CD4-positive, alpha-beta T cell treated with Interleukin-4 for 4 hours (primary cell): ENCODE measurements at places on chromosomes 7 and 10.

DNA sequence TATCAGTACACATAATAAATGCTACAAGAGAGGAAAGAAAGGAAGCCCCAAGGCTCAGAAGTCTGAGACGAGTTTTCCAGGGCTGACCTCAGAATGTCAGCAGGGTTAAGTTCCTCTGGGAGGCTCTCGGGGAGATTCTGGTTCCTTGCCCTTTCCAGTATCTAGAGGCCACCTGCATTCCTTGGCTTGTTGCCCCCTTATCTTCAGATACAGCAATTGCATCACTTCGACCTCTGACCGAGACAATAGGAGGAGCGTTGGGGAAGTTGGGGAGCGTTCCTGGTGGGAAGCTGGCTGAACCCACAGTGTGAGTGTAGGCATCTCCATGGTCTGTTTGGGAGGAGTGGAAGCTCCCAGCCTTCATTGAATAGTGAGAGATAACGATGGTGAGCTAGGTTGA is 72.0 kb upstream of the MTPN start:
- no peak for DNase-seq

DNA sequence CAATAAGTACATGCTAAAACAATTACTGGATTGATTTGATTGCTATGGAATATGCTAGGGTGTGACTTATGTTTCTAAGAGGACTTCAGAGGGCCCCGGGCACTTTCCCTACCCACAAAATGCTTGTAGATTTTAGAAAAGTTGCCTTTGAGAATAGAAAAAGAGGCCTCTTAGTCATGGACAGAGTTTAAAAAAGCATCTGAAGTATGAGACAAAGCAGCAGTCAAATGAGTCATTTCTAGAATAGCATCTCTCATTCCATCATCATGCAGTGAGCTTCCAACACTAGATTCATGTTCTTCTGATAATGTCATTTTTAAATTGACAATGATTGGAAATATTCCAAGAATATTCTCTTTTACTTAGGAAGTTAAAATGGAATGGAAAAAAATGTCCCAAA is 675.1 kb upstream of the PCDH15 start:
- no peak for DNase-seq

GRCh38 chr7:45185864-45186250 is 28.3 kb downstream of the RAMP3 start:
- no peak for DNase-seq

DNA sequence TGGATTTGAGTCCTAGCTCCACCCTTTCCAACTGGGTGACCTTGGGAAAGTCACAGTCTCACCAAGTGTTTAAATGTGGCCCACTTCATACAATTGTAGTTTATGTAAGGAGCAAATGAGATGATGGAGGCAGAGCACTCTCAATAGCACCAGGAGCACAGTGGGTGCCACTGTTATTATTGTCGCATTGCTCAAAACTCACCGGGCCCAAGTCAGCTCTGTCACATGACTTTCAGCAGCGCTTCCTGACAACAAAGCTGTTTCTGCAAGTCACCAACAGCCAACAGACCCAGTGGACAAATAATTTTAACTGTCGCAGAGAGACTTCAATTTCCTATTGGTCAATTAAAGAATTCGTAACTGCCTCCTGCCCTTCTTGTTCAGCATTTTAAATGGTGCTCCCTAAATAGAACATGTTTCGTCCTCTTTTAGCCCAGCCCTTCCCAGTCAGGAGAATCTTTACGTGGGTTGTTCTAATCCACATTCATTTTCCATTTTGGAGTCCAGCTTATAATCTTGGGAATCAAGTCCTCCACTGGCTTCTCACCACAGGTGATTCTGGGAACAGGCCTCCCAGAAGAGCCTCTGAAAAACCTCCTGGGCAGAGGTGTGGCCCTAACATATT is 415.6 kb upstream of the NPVF start:
- no peak for DNase-seq

DNA sequence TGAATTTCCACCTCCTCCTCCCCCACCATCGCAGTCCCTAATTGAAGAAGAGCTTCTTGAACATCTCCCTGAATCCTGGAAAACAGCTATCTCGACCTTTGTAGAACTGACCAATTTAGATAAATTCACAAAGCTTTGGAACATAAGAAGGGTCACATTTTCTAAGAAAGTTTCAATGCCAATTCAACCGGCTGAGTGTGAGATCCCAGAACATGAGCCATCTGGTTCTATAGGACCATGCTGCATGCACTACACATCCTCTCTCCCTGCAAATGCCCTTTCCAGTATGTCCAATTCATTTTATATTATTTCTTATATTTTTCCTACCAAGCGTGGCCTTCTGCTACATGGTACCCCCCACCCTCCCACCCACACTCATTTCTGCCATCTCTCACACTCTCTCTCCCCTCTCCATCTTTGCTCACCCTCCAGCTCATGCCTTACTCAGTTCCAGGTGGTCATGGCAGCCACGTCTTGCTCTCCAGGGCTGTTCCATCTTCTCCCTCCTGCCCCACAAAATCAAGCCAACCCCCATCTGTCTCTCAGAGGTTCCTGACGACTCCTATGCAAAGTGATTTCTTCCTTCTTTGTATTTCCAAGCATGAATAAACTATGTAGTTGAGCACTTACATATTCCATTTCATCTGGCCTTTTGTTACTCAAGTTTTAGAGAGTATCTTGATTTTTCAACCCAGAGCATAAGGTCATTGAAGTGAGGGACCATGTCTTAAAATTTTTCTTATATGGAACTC is 19.3 kb downstream of the FRMD4A start:
- DNase-seq, result no peak

- DNase-seq, result no peak
Measured at GRCh38 chr7:116395141-116395791, 104.3 kb upstream of the CAV2 start.

GRCh38 chr7:141991140-141991539 is 4.5 kb upstream of the MGAM start:
- DNase-seq, result no peak

DNA sequence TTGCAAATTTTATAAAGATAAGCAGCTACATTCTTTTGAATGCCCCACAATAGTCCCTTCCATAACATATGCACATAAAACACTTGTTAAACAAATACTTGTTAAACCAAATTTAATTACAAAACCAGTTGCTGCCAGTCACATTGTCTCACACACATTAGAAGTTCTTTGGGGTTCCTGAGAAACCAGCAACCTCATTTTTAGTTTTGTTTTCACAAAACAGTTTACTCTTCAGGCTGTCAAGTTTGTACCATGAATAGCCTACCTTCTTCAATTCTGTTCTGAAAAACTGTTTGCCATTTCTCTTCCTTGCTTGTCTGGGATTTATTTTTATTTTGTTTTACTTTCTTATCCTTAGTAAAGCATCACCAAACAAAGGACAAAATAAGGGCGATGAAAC is 176.5 kb upstream of the PHF14 start:
- no peak for DNase-seq

DNA sequence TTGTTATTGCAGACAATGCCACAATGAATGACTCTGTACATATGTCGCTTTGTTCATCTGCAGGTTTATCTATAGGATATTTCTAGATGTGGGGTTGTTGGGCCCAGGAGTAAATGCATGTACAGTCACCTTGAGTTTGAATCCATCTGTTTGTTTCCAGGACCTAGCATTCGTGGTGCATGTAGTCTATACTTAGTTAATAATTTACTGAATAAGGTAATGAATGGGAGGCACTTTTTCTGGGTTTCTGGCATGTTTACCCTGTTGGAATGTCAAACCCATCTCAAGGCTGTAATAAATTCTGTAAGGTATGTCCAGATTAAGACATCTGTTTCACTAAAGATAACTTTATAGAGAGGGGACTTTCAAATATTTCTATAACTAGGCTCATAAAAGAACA is 23.5 kb downstream of the HECTD2 start:
- no peak for DNase-seq

- no peak for DNase-seq
Measured at GRCh38 chr7:54738737-54739136, 20.3 kb downstream of the SEC61G start.
